ENCODE measurements at places on chromosomes 6 and 20.

DNA sequence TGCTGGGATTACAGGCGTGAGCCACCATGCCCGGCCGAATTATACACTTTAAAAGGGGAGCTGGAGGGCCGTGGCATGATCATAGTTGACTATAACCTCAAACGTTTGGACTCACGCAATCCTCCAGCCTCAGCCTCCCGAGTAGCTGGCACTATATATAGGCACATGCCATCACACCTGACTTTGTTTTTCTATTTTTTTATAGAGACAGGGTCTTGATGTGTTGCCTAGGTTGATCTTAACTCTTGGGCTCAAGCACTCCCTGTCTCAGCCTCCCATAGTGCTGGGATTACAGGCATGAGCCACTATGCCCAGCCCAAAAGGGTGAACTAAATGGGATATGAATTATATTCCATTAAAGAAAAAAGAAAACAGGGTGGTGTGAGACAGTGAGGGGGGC is 7.8 kb downstream of the PTGIS start:
- no peak for DNase-seq

DNA sequence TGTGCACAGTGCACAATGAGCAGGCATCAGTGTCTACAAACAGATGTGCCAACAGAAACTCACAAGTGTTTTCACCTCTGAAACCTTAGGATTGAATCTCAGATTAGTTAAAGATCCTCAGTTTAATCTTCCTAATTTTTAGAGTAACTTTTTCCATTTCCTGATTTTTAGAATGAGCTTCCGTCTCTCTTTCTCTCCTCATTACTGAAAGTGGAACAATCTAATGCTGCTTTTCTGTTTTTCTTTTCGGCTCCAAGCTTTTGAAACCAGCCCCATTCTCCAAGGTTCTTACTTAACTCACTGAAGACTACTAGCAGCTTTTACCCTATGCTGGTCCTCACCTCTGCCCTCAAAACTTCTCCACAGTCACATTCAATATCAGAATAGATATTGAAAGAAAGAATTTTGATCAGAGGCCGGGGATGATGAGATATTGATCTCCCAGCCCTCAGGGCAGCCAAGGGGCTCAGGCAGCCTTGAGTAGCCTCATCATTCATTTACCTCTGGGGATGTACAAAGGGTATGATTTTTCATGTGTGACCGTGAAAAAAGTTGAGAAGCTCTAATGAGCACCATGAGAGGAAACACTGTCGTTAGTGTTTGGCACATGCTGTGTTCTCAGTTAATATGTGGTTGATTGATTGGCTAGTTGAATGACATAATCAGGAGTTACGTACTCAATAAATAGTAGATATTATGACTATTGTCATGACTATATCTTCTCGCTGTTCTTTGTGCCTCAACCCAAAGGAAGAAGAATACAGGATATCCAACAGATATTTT is 11.9 kb upstream of the STK38 start:
- no peak for DNase-seq

- DNase-seq, result no peak
Observed at GRCh38 chr6:27126046-27126814, 121.3 kb upstream of the PRSS16 start.

- no peak for DNase-seq
Observed at GRCh38 chr20:4326195-4327065, 311.1 kb upstream of the RNF24 start.

GRCh38 chr6:7979831-7980230 is 69.2 kb upstream of the TXNDC5 start:
- no peak for DNase-seq

- peak; percentile 42 for DNase-seq
Observed at GRCh38 chr20:46681032-46681854, 8.0 kb downstream of the TP53RK start.

DNA sequence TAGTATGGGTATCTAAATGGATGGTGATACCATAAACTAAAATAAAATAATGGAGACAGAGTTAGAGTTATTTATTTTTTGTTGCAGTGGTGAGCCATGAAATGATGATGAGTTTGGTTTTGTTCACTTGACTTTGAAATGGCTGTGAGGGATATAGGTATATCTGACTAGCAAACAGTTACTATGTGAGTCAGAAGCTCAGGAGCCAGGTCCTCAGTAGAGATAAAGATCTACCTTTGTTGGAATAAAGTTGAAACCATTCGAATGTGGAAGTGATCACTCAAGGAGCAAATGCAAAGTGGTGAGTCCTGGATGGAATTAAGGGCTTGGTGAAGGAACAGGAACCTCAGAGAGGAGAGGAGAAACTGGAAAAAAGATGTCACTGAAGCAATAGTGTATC is 86.0 kb upstream of the TPD52L1 start:
- DNase-seq, result no peak

DNA sequence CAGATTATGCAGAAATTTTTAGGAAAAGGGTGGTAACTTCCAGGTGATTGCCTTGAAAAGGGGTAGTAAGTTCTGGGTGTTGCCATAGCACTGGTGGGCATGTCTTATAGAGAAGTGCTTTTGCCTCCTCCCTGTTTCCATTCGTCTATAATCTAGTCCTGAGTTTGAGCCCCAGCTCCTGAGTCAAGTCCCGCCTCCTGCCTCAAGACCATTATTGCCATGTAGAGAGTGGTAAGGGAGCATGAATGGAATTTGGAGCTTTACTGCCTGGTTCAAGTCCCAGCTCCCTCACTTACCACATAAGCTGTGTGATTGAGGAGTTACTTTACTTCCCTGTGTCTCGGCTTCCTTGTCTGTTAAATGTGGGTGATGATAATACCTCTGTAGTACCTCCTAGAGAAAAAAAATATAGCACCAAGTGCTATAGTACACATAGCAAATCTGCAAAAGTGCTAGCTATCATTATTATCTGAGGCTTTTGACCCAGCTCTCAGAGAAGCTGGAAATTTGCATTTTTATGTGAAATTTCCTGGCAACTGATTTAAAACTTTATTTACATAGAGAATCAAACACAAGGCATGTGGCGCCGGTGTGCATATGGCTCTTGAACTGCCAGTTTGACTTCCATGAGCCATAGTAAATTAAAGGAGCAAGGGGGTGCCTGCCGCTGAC is 36.0 kb downstream of the TGM6 start:
- DNase-seq, result no peak

GRCh38 chr6:156175971-156176421 is 601.2 kb upstream of the ARID1B start:
- no peak for DNase-seq

- DNase-seq, result no peak
Observed at GRCh38 chr6:101000341-101000740, 119.2 kb upstream of the ASCC3 start.

DNA sequence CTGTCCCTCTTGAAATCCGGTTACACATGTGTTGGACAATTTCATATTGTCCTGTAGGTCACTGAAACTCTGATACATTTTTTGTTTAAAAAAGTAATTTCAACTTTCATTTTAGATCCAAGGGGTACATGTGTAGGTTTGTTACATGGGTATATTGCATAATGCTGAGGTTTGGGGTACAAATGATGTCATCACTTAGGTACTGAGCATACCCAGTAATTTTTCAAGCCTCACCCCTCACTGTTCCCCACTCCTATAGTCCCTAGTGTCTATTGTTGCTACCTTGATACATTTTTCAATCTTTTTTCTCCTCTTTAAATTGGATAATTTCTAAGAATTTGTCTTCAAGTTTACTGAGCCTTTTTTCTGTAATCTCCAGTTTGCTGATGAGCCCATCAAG is 483.0 kb downstream of the DHX35 start:
- no peak for DNase-seq
